Upper lobe of right lung (tissue), 1 donor: ENCODE measurements at places on chromosomes 4 and X. TPM values are rescaled to one million over a fixed set of nuclear protein-coding genes. Genes with fewer than 3 reads are reported as not detected.

Gene CD40LG
- total RNA-seq: 1.6 TPM

Gene CHRNA9
- not detected for total RNA-seq

Gene SCD5
- 20.6 TPM for total RNA-seq

Gene KCNE5
- not detected for total RNA-seq

Gene CXCL8
- total RNA-seq: 10.7 TPM

Gene TKTL2
- total RNA-seq: not detected

Gene MAGEC2
- not detected for total RNA-seq

Gene CXorf51A
- total RNA-seq: not detected

Gene CNGA1
- total RNA-seq: not detected

Gene NEIL3
- total RNA-seq: 0.52 TPM

Gene SPANXN3
- total RNA-seq: not detected

Gene GABRE
- total RNA-seq: 45.3 TPM

Gene TCEAL6
- total RNA-seq: not detected

Gene CYSLTR1
- total RNA-seq: 8.7 TPM

Gene PNMA6F
- not detected for total RNA-seq

Gene UGT2B10
- total RNA-seq: not detected

Gene OTC
- 1.7 TPM for total RNA-seq

Gene POU4F2
- not detected for total RNA-seq

Gene RNF4
- total RNA-seq: 41.0 TPM

Gene HTN1
- total RNA-seq: not detected

Gene KLHL4
- total RNA-seq: 1.0 TPM

Gene PAGE4
- not detected for total RNA-seq

Gene CTSO
- total RNA-seq: 30.5 TPM

Gene SULT1E1
- total RNA-seq: 1.4 TPM

Gene NDUFA1
- total RNA-seq: 70.4 TPM

Gene MAGEC1
- not detected for total RNA-seq

Gene AMOT
- total RNA-seq: 14.7 TPM

Gene SPIN4
- 20.0 TPM for total RNA-seq

Gene DCAF4L1
- total RNA-seq: 0.38 TPM

Gene CT45A3
- 0.58 TPM for total RNA-seq

Gene HS3ST1
- 1.5 TPM for total RNA-seq

Gene PLCXD1
- total RNA-seq: 34.4 TPM

Gene ANKRD50
- total RNA-seq: 25.9 TPM

Gene GPR173
- total RNA-seq: 1.3 TPM

Gene SLC9B1
- total RNA-seq: 1.2 TPM

Gene PRSS12
- total RNA-seq: 5.4 TPM

Gene CFI
- 61.0 TPM for total RNA-seq

Gene MTNR1A
- total RNA-seq: not detected

Gene LDB2
- 139 TPM for total RNA-seq
